AG04450 (cell line): ENCODE measurements at places on chromosomes 3 and 15.
A peak's percentile ranks its signal among the peaks of the same experiment; 100 is the strongest.

- peak; percentile 15 for DNase-seq
Measured at GRCh38 chr3:41808152-41808551, 153.8 kb downstream of the ULK4 start.

GRCh38 chr3:174767853-174768382 lies 91.2 kb upstream of the NAALADL2 start:
- DNase-seq, result no peak

- no peak for DNase-seq
Measured at GRCh38 chr3:64648927-64649906, 38.6 kb downstream of the ADAMTS9 start.

DNA sequence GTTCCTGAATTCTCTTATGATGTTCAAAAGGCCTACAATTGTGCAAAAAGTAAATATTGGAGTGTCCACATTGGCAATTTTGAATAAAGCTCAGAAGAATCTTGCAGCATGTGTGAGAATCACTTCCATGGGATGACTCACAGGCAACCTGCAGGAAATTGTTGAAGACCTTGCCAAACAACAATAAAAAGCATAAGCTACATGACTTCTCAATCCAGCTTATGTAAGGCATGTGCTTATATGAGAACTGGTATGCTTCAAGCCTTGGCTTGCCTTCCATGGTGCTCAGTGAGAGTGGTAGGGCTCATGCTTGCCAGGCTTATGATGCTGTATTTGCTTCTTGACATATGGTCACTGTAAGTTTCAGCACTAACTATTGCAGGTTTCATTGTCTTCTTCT lies 18.4 kb upstream of the BCHE start:
- DNase-seq, result no peak

DNA sequence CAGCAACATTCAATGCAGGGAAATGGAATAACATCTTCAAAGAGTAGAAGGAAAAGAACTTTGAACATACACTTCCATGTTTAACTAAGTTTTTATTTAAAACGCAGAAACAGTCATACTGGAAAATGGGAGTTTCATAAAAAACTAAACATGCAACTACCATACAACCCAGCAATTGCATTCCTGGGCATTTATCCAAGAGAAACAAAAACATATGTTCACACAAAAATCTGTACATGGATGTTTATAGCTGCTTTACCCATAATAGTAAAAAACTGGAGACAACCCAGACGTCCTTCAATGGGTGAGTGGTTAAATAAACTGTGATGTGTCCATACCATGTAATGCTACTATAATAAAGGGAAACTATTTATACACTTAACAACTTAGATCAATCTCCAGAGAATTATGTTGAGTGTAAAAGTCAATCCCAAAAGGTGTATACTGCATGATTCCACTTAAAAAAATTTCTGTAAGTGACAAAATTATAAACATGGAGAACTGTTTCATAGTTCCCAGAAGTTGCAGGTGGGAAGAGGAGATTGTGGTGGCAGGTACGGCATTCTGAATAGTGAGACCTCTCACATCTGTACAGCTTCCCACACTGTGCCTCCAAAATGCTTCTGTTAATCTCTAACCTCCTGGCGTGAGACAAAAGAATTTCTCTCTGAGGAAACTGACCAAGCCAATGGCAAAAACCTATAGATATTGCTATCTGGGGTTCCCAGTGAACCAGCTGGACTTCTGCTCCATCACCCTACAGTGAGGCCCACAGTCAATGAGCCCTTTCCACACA lies 23.1 kb downstream of the ISG20 start:
- DNase-seq, result no peak

GRCh38 chr15:61169904-61170695 lies 59.0 kb downstream of the RORA start:
- no peak for DNase-seq

- no peak for DNase-seq
Measured at GRCh38 chr15:41230345-41230649, 260 bp downstream of the EXD1 start.

- no peak for DNase-seq
Measured at GRCh38 chr3:17088602-17089313, 204.0 kb downstream of the PLCL2 start.

- DNase-seq, result no peak
Measured at GRCh38 chr3:152084441-152085158, 184.1 kb upstream of the MBNL1 start.

DNA sequence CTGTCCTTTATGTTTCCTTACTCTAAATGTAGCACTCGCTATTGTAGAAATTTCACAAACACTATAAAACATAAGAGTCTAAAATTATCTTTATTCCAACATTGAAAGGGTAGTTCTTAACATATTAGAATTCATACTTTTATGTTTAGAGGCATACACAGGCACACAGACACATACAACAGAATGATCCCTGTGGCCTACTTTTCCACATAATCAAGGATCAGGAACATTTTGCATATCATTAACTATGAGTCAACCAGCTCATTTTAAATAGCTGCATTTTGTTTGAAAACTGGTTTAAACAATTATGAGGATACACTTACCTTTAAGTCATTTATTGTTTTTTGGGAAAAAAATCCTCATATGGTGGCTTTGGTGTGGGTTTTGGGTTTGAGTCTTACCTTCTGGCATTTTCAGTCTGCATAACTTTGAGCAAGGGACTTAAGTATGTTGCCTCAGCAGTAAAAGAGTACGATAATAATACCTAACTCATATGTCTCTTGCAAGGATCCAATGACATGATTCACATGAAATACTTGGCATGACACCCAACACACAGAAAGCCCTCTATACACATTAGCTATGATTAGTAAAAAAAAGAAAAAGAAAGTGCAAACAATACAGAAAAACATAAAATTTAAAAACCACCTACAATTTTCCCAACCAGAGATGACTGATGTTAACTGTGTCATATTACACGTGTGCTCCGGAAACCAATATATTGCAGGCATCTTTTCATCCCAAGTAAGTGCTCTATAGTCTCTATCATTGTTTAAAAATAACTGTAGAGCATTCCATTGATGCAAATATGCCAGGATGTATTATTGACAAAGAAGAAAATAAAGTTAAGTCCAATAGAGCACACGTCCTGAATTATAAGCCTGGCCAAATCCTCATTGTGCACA lies 213.1 kb upstream of the ADAMTS9 start:
- no peak for DNase-seq
